Activated B cell treated with CpG ODN at 0.5 μM for 24 hours (primary cell): ENCODE measurements at places on chromosomes 2 and 18. TPM values are rescaled to one million over a fixed set of nuclear protein-coding genes. Genes with fewer than 3 reads are reported as not detected.

DNA sequence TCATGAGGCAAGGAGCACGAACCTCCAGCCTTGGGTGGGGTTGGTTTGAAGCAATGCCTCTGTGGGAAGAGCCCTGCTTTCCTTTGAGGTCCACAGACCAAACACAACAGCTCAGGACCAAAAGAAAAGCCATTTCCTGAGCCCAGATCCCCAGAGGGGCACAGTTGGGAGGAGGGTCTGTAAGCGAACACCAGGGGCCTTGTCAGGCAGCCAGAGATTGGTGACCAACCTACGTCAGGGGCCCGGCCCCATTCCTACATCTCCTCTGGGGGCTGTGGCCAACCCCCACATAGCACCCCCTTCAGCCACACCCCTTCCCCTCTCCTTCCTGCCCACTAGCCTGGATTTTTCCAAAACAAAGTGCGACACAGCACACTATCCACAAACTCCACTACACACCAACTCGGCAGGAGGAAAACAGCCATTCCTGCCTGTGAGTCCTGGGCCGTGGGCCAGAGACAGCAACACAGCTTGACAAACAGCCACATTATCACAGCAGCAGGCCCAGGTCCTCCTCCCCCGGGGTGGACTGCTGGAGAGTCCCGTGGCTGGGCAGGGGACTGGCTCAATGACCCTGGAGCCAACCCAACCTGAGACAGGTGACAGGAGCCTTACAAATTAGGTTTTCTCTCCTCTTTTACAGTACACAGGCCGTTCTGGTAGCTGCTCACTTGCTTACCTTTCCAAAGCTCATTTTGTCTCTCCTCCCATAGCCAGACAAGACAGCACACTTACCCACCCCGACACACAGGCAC is 98.8 kb downstream of the TNS1 start:
- DNase-seq = no peak

- DNase-seq = no peak
These were observed 427.5 kb upstream of the CDH20 start for GRCh38 chr18:60905699-60906098.

GRCh38 chr18:5546660-5547059 is 2.9 kb upstream of the EPB41L3 start:
- no peak for DNase-seq

GRCh38 chr2:45283764-45284620 is 274.7 kb upstream of the SIX2 start:
- DNase-seq = no peak

GRCh38 chr18:32771169-32771751 is 1.6 kb downstream of the KLHL14 start:
- DNase-seq = peak; percentile 46

GRCh38 chr2:72971036-72971435 is 53.7 kb downstream of the EMX1 start:
- no peak for DNase-seq

- no peak for DNase-seq
These were observed 40.8 kb downstream of the KCMF1 start for GRCh38 chr2:85011747-85012146.

DNA sequence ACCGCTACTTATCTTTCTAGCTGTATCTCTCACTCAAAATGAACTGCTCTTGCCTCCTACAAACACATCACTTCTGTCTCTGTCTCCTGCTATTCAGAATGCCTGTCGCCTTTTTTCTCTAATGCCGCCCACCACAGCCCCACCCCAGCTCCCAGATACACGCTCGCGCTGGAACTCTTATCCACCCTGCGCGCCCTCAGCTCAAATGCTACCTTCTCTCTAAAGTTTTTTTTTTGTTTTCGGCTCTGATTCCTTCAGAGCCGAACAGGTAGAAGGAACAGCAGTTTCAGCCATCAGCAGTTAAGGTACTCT is 3.9 kb upstream of the SOS1 start:
- no peak for DNase-seq

GRCh38 chr2:74406035-74406434 is 15.4 kb downstream of the C2orf81 start:
- DNase-seq = no peak

DNA sequence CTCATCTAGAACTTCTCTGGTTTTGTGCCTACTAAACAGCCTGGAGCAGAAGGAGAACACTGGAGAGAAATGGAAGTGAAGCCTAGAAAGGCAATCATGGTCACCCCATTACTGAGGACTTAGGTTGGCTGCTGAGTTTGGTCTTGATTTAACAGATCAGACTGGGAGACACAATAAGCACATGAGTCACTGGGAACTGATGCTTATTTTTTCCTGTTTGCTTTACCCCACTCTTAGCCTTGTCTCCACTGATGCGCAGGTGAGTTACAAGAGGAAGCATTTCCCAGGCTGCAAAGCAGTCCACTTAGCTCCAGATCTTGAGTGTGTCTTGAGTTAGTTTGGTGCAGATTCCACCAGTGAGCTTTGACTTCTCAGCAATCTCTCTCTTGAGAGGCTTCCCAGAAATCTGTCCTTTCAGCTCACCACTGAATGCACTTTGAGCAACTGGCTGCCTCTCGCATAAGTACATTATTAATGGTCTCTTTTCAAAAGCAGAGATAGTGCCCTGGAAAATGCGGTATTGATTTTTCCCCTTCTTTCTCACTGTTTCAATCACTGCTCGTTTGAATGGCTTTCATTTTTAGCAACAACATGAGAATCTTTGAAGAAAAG is 390.2 kb upstream of the SETBP1 start:
- no peak for DNase-seq

GRCh38 chr2:47907039-47907781 is 912 bp upstream of the FBXO11 start:
- DNase-seq = no peak

Gene LINC00305
- not detected in 2 replicates for total RNA-seq

Gene RND3
- not detected in 2 replicates for total RNA-seq

Gene ARL5A
- 51.0 and 53.2 TPM in 2 replicates for total RNA-seq
